ENCODE measurements at places on chromosomes 1 and 21.

DNA sequence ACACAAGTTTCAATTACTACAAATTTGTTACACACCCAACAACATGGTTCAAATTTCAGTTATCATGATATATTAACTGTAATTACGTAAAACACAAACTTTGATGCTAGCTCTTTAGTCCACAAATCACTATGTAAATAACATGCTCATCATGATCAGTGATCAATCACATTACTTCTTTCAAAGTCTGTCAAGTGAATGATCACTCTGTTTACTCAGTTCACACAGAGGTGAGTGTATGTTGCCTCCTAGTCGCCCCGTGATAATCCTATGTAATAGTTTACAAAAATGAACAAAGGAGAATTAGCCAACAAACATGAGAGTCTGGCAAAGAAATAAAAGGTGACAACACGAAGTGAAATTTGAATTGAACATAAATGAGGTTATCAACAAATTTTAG lies 14.3 kb downstream of the EDEM3 start:
- no peak for DNase-seq

- peak; percentile 88 for DNase-seq
Observed at GRCh38 chr1:156816561-156817328, at the start of gene SH2D2A. SH2D2A (minus strand) TSS chr1:156816848; CDS start chr1:156816708, 140 bp downstream.

- no peak for DNase-seq
Observed at GRCh38 chr21:26529526-26529925, 43.6 kb downstream of the CYYR1 start.

DNA sequence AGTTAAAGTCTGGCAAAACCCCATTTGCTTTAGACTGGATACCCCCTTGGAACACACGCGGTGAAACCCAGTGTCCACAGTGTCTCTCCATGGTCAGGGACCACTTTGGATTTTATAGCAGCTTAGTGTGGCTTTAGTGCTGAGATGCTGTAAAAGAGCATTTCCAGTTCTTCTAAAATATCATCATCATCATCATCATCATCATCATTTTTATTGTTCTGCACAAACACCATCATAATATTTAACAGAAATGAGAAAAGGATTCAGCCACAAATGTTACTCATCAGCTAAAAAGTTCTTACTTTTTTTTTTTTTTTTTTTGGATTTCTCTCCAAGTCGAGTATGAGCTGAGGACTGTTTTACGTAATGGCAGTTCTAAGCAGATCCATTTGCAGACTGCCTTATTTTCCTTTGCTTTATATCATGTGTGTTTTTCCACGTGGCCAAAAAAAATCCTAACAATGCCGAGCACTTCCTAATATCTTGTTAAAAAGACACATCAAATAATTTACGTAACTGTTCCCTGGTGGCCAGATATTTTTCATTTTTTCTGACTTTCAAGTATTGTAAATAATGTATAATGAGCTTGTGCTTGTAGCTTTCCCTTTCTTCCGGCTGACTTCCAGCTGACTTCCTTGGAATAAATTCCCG lies 62.8 kb downstream of the EVA1C start:
- no peak for DNase-seq

GRCh38 chr1:31605908-31606427 lies 11.5 kb upstream of the HCRTR1 start:
- DNase-seq = no peak

GRCh38 chr21:25324666-25325065 lies 282.6 kb downstream of the MRPL39 start:
- no peak for DNase-seq

DNA sequence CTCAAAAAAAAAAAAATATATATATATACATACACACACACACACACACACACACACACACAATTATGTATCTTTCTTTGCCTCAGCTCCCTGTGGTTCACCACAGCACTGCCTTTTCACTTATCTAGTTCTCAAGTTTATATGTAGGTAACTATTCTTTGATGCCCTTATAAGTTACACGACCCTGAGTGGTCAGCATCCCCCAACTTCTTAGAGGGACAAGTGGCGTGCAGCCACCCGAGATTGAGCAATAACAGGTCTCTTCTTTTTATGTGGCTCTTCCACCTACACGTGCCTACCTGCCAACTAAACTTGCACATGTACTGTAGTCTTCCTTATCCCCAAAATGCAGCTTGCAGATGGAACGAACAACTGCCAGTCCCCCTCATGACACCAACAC lies 120.8 kb downstream of the GABPA start:
- DNase-seq = no peak

DNA sequence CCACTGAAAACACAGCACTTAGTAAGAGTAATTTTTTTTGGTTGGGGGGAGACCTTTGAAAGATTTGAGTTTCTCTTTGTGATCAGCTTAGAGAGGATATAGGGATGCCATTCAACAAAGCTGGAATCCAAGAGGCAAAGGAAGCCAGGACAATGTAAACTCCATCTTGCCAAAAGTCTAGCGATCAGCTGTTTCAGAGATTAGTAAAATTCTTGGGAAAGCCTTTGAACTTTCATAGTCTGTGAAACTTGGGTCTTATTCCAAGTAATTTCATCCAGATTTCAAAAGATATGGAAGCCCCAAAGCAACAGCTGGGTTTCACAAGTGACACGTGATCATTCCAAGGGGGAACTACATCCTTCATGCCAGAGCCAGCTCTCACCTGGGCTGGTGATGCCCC lies 30.2 kb upstream of the TNR start:
- DNase-seq = no peak

- no peak for DNase-seq
Observed at GRCh38 chr1:179026813-179027669, 1.3 kb downstream of the FAM20B start.

DNA sequence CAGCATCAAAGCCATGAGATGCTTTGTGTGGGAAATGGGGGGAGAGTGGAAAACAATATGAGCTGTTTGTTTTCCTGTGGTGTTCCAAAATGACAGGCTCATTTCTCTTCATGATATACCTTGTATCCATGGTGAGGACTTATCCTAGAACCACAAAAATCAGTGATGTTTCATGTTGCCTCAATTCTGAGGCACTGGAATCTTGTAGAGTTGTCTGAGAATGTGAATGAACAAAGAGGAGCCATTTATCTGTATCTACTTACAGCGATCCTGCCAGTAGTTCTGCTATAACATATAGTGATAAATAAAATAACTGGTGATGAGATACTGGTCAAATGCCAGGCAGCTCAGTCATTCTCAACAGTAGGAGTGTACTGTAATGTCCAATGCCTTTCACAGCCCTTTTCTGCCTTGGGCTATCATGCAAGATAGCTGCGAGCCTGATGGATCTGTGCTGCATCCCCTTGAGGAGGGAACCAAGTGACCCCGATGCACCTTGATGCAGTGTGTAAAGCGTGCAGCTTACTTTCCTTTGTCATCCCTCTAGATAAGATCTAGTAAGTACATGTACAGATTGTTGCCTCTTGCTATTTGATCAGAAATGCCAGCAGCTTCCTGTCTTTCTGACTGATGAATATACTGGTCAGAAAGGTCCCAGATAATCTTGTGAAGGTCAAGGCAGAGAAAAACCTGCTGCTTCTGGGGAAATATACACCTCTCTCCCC lies 52.8 kb downstream of the SLC44A3 start:
- DNase-seq = no peak

- DNase-seq = no peak
Observed at GRCh38 chr1:33524586-33524985, 52.1 kb downstream of the ZSCAN20 start.

DNA sequence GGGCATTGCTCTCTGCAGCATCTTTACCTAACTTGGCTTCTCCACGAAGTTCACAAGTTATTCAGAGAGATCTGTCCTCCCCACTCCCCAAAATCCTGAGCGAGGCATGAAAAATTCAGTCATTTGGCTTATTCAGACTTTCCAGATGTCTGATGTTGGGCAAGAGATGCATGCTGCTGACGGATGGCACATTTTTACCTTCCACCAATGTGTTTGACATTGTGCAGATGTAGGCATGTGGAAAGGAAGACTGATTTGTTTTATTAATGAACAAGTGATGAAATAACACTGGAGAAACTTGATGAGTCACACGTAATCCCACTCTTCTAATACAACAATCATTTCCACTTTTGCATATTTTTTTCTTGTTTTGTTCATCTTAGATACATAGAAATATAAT lies 86.7 kb downstream of the C1orf94 start:
- no peak for DNase-seq

- DNase-seq = no peak
Observed at GRCh38 chr1:28898405-28898881, 15.9 kb upstream of the EPB41 start.

DNA sequence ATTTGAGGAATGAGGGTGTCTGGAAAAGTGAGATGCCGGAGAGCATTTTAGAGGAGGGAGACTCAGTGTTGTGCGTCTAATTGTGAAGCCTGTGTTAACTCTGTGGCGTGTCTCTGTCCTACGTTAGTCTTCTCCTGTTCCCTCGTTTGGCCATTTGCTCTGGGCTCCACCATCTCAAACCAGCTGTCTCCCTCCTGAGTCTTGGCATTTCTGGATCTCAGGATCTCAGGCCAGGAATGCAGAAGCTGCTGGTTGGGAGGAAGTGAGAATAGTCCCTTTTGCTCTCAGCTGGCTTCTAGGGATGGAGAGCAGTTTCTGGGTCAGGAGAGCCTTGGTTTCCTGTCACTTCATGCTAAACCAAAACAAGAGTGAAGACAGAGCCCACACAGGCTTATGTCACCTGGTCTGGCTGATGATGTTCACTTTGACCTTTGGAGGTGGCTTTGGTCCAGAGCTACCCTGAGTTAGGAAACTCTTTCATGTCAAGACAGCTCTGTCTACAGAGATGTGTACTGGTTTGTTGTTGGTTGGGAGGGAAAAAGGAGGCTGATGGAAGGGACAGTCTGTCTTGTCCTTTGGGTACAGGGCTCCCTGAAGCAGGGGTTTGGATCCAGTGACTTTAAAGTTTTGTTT lies 859 bp downstream of the NFASC start:
- DNase-seq = no peak

DNA sequence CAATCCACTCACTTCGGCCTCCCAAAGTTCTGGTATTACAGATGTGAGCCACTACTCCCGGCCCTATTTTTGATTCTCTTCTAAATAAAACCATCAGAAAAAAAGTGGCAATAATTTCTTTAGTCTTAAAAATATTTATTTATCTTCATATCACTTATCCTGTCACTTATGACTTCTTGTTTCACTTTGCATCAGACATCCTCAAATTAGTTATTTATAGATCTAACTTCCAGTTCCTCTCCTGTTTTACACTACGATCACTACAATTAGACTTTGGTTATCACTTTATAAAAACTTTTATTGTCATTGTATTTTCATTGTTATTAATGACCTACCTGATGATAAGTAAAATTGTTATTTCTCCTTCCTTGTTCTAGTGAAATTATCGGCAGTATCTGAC lies 783.4 kb upstream of the BRINP3 start:
- no peak for DNase-seq

GRCh38 chr1:192632188-192632587 lies 3.8 kb upstream of the RGS13 start:
- no peak for DNase-seq

- DNase-seq = no peak
Observed at GRCh38 chr1:11970441-11971185, 9.6 kb upstream of the MFN2 start.

GRCh38 chr1:248807067-248807737 lies 18.5 kb downstream of the SH3BP5L start:
- peak; percentile 67 for DNase-seq

DNA sequence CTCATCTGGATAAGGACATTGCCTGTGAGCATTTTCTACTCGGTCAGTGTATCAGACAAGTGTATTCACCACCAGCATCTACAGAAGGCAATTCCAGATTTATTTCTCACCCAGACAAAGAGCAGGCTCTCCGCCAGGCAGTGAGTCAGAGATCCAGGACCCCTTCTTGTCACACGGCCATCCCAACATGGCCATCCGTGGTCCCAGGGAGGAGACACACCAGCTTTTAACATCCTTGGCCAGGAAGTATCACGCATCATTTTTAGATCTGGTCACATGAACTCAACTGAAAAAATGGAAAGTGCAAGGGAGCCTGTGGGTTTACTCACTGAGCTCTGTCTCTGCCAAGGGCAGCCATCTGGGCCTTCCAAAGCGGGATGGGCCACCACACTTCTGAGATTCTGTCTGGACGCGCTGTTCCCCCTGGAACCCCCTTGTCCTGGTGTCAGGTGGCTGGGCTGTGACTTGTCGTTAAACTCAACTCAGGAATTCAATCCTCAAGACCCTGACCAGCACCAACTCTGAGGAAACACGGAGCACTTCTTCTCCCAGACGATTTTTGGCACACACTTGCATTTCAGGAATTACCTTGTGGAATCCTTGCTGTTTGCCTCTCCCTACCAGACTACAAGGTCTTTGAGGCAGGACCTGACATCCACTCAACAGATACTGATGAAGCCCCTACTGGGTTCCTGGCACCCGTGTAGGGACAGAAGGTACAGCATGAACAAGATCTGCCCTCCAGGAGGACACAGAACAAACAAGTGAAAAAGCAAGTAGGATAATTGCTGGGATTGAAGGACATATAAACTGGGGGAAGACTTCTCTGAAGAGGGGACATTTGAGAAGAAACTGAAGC lies 21.6 kb upstream of the CCSAP start:
- no peak for DNase-seq

DNA sequence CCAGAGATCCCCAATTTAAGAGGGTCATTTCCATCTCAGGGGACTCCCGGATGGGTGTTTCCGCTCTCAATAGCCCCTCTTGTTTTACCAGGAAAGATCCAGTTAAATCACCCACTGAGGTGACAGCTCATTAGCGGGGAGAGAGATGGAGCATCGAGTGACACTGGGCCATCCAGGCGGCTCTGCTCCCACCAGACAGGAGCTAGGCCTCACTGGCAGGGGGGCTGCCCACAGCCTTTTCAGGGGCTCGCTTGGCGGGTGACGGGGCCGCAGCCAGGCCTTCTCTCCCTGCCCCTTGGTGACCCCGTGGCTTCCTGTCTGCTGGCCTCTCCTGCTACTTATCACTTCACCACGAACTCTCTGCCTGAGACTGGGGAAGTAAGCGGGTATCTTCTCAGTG lies 26.7 kb upstream of the SPSB1 start:
- DNase-seq = no peak

DNA sequence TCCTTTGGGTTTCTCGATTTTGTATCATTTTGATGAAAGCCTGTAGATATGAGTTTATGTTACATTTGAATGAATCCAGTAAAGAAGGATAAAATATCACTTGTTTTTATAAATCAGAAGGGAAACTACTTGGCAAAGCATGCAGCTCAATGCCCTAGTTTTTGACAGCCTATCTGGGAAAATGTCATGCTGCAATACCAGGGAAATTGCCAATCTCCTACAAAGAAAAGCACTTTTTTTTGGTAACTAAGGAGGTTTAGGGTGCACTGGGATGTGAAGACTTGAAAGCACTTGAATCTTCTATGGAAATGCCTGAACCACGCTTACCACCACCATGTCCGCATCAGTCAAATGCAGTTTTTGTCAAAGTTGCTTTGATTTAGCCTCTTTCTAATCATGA lies 446.9 kb upstream of the LRRC7 start:
- no peak for DNase-seq

- no peak for DNase-seq
Observed at GRCh38 chr1:92094595-92094994, 14.4 kb downstream of the BTBD8 start.

Data from activated naive CD8-positive, alpha-beta T cell treated with anti-CD3 and anti-CD28 coated beads, Interleukin-2, amount 10 ng/mL, durations not matched to agents 7 days and 5 days (primary cell).